ENCODE measurements at places on chromosomes 4 and X. TPM values are rescaled to one million over a fixed set of nuclear protein-coding genes. Genes with fewer than 3 reads are reported as not detected.

The KCNE5 gene
- 0.43 TPM for total RNA-seq

The RENBP gene
- total RNA-seq = 8.8 TPM

GRCh38 chr4:73376976-73377375, 27.1 kb upstream of the ALB start:
- DNase-seq = no peak

GRCh38 chrX:115260330-115260729, 26.4 kb upstream of the LRCH2 start:
- DNase-seq = no peak

- no peak for DNase-seq
Observed at GRCh38 chr4:76783836-76784235, 114.1 kb downstream of the SOWAHB start.

All from Right ventricle myocardium inferior (tissue), 1 donor.